ENCODE measurements at places on chromosomes 3 and 15.

- no peak for DNase-seq
Measured at GRCh38 chr15:43186003-43186353, 775 bp downstream of the CCNDBP1 start.

GRCh38 chr15:73051391-73051806 is 864 bp upstream of the NEO1 start:
- no peak for DNase-seq

GRCh38 chr3:11185564-11186317 is 31.4 kb downstream of the HRH1 start:
- DNase-seq = no peak

DNA sequence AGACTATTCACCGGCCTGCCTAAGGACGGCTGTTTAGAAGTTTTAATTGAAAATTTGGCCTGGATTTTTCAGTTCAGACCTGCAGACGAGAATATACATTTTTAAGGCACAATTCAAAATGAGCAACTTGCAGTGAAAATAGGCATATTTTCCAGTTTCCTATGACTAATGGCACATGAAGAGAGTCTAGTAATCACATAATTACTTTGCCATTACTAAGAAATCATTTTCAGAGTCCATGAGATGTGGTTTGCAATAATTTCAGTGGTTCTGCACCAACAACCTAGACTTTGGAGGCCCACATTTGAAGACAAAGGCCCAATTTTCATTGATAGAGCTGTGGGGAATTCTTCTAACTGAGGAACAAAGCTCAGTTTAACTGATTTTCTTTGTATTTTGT is 205.3 kb downstream of the SOX2 start:
- no peak for DNase-seq

DNA sequence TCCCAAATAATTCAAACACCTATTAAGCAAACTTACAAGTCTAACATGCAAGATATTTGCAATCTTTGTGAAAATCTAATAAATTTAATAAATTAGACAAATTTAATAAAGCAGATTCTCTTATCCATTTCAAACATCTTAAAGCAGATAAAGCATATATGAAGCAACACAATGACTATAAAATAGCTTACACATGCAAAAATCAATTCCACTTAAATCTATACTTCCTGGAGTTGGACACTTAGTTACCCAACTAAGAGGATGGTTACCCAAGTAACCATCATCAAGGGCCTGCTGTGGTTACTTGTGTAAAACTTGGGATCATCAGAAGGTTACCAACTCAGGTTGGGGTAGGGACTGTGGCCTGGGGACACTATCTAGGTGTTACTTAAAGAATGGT is 206.8 kb downstream of the CD47 start:
- no peak for DNase-seq

DNA sequence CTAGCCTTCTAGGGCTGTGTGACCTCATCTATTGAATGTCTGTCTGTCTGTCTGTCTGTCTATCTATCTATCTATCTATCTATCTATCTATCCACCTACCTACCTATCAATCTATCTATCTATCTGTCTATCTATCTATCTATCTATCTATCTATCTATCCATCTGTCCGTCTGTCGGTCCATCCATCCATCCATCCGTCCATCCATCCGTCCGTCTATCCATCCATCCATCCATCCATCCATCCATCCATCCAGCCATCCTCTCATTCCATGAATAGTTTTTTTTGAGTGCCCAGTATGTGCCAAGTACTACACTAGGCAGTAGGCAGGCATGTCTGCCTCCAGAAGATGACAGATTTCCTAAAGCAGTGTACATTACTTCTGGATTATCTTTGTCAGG is 122.5 kb downstream of the FOXB1 start:
- no peak for DNase-seq

- DNase-seq = no peak
Measured at GRCh38 chr15:98035134-98035533, 74.6 kb downstream of the ARRDC4 start.

- DNase-seq = no peak
Measured at GRCh38 chr3:117005911-117006522, 296.4 kb downstream of the TUSC7 start.

DNA sequence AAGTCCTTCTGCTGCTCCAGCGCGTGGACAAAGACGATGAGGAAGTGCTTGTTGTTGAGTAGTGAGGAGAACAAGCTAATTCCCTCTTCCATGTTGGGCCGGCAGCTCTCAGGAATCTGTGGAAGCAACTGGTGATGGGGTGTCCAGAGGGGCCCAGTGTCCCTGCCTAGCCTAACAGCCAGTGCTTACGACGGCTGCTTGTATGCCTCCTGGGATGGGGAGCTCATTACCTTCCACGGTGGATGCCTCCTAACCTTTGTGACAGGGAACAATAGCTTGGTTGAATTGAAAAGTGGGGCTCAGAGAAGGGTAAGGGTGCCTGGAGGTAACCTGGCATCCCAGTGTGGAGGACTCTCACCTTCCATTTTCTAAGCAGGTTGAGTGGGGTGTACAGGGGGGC is 22.9 kb downstream of the H1-8 start:
- no peak for DNase-seq

GRCh38 chr15:53072077-53072476 is 281.9 kb upstream of the ONECUT1 start:
- no peak for DNase-seq

- DNase-seq = no peak
Measured at GRCh38 chr3:136949708-136950107, 8.1 kb upstream of the IL20RB start.

GRCh38 chr3:188057124-188057523 is 96.8 kb upstream of the LPP start:
- no peak for DNase-seq

DNA sequence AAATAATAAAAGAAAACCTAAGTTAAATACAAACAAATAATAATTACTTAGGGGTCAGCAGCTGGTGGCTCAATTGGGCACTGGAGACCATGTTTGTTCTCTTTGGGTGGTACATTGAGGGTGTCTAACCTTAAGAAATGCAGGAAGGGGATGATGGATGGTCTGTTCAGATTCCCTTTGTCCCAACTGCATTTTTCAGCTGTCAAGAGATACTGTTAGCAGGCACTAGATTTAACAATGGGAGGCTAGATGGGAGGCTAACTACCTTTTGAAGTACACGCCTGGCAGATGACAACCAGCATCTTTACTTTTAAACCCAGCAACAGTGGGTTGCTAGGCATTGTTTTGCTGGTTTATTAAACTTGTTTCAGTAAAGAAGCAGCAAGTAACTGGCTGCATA is 222.5 kb downstream of the SUCLG2 start:
- DNase-seq = no peak

DNA sequence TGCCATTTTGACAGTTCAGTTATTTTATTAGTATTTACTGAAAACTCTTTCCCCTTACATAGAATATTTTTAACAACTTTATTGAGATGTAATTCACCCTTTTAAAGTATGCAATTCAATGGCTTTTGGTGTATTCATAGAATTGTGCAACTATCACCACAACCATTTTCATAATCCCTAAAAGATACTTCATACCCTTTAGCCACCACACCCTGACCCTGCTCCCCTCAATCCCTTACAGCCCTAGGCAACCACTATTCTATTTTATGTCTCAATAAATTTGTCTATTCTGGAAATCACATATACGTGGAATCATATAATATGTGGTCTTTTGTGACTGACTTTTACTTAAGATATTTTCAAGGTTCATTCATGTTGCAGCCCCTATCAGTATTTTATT is 29.7 kb downstream of the TEX9 start:
- no peak for DNase-seq

- no peak for DNase-seq
Measured at GRCh38 chr3:131596884-131597283, 94.1 kb upstream of the MRPL3 start.

DNA sequence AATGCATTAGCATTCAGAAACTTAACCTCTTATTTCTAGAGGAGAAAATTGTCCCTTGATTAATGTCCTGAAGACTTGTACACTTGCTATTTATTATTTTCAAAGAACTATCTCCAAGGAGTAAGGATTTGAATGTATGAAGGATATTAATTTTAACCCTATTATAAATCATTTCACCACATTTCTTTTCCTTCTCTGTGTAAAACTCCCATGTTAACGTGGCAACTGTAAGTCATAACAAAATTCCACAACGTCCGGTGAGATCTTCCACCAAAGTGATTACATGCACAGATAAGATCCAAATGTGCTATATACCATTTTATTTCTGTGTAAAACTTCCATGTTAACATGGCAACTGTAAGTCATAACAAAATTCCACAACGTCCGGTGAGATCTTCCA is 229.1 kb upstream of the ARHGEF26 start:
- no peak for DNase-seq

DNA sequence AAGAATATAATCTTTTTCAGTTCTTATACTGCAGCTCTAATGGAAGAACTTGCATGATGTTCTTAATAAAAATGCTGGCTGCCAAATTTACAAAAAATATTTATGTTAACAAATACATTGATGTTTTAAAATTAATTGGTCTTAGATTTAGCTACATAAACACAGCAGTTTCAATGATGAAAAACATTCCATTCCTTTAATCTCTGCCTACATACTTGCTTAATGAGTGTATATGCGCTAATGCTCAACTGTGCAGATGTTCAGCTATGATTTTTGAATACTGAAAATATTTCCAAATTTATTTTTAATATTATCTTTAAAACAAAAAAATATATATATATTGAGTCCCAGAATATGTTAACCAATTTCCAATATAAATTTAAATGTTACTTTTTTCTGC is 867.4 kb downstream of the ROBO1 start:
- no peak for DNase-seq

DNA sequence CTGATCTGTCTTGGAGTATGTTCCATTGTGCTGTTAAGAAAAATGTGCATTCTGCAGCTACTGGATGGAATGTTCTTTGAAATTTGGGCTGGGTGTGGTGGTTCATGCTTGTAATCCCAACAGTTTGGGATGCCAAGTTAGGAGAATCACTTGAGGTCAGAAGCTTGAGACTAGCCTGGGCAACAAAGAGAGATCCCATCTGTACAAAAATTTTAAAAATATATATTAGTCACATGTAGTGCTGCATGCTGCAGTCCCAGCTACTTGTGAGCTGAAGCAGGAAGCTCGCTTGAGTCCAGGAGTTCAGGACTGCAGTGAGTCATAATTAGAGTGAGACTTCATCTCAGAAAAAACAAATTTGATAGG is 62.8 kb upstream of the PLSCR4 start:
- DNase-seq = no peak

DNA sequence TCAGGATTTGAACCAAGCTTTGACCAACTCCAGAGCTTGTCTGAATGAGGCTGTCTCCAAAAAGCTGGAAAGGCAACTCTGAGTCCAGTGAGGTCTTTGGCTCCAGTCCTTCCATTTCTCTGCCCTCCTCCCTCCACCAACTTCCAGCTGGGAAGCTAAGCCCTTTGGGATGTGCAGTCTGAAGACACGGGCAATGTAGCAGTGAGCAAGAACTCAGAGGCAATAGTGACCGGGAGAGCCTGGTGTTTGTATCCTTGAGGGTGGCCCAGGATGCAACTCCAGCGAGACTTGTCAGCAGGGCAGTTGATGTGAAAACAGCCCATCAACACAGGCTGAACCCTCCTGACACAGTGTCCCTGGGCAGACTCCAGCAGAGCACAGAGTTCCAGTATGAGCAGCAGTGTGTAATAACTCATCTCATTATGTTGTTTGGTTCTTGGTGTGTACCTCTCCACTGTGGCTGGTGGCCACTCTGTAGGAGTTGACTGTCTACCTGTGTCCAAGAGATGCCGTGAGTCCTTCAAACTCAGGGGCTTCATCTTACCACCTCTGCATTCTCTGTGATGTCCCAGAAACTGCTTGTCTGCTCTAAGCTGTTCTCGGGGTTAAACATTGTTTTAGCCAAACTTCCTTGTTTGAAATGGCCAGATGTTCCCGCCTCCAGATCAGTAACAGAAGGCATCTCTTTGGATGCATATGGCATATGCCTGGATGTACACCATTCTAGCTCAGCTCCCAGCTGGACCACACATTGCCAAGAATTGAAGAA is 6.6 kb downstream of the CDCP1 start:
- no peak for DNase-seq

GRCh38 chr3:9078561-9079240 is 115.4 kb upstream of the RAD18 start:
- DNase-seq = no peak

DNA sequence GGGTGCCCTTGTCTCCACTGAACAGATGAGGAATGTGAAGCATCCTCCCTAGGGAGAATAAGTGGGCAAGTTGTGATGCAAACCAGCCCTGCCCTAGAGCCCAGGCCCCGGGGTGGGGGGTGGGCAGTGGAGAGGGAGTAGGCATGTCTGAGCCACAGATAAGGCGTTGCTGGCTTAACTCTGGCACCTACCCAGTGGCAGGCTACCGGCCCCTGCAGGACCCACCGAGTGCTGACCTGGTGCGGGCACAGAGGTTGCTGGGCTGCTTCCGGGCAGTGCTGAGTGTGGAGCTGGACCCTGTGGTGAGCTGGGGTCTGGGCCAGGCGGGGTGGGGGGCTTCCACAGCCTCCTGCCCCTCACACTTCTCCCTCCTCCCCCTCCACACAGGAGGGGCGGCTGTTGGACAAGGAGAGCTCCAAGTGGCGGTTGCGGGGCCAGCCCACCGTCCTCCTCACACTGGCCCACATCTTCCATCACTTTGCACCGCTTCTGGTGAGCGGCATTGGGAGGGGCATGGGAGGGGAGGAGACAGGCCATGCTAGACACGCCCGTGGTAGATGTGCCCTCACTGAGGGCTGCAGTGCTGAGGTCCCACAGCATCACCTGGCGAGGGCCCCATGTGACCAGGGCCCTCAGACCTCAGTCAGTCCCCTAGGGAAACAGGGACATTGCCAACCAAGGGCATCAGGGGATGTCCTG is 10.1 kb downstream of the RNF123 start:
- DNase-seq = no peak

- DNase-seq = no peak
Measured at GRCh38 chr15:41567862-41568261, 8.8 kb downstream of the TYRO3 start.

- DNase-seq = no peak
Measured at GRCh38 chr3:50166620-50167019, 11.5 kb downstream of the SEMA3F start.

DNA sequence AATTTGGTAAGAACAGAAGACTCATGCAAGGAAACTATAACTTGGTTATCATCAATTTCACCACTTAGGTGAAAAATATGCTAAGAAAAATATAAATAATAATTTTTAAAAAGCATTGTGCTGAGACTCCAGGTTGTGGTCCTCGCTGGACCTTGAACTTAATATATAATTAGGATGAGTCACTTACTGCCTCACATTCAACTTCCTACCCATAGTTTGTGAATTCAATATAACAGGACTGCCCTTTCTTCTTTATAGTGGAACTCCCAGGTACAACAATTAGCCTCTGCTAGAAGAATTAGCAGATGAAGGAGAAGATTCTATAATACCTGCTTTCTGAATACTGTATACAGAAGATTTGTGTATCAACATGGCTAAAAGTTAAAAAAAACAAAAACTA is 149.1 kb upstream of the SPRED1 start:
- no peak for DNase-seq
